Lower lobe of right lung (tissue), 2 donors: ENCODE measurements at places on chromosomes 11 and 22.

DNA sequence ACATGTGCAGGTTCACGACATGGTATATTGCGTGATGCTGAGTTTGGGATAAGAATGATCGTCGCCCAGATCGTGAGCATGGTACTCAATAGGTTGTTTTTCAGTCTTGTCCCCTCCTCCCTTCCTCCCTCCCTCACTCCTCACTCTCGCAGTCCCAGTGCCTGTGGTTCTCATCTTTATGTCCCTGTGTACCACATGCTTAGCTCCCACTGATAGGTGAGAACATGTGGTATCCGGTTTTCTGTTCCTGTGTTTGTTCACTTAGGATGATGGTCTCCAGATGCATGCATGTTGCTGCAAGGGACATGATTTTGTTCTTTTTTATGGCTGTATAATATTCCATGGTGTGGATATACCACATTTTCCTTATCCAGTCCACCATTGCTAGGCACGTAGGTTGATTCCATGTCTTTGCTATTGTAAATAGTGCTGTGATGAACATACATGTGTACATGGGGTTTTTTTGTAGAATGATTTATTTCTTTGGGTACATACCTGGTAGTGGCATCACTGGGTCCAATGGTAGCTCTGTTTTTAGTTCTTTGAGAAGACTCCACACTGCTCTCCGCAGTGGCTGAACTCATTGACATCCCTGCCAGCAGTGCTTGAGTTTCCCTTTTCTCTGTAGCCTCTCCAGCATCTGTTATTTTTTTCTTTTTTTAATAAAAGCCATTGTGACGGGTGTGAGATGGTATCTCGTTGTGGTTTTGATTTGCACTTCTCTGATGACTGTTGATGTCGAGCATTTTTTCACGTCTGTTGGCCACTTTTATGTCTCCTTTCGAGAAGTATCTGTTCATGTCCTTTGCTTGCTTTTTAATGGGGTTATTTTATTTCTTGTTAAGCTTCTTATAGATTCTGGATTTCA lies 16.4 kb downstream of the ZBED4 start:
- no peak for DNase-seq

DNA sequence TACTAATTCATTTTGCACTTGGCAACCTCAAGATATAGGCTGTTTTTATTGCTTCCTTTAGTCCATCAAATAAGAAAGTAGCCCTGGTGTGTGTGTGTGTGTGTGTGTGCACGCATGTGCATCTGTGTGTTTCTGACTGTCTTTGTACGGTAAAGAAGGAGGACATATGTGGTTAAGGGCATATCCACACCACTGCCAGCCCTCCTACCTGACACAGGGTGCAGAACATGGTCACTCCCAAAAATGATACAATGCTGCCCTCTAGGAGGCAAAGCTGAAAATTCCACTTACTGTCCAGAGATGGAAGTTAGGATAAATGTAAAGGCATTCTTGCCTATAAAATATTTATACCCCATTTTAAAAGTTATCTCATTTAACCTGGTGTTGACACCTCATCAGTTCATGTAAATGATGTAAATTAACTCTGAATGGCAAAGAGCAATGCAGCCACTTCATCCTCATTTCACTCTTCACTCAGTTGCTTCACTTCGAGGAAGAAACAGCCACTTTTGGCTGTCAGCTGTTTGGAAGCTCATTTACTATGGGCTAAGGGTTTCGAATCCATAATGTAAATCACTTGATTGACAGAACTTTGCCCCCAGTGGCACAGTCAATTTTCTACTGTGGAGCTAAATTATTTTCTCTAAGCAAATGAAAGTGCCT lies 83.1 kb upstream of the MTNR1B start:
- no peak for DNase-seq

DNA sequence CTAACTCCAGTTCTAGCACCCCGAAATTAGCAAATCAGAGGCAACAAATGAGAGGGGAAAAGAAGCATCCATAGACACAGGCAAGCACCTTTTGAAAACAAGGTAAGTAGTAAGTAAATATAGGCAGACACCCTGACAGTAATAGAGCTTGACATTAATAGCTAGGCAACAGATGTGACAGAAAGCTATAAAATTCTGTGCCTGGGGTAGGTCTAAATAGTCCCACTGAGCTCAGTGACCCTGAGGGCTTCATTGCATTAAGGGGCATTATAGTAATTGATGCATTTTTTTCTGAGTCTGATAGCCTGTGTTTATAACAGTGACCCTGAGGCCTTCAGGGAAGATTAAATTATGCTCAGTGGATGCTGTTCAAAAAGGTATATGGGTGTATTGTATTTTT lies 197.1 kb downstream of the HIPK3 start:
- no peak for DNase-seq

DNA sequence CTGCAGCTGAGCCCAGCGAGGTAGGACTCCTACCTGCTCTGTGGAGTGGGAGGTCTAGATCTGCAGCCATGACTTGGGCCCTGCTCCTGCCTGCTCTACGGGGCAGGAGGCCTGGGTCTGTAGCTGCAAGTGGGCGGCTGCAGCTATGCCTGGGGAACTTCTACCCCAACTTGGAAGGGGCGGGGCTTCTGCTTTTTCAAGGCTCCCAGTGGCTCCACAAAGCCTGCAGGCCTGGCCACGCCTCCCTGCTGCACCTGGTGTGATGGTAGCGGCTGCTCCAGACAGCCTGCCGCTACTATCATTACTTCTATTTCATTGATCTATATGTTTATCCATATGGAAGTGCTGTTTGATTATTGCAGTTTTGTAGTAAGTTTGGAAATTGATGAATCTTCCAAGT lies 121.2 kb downstream of the NELL1 start:
- no peak for DNase-seq

DNA sequence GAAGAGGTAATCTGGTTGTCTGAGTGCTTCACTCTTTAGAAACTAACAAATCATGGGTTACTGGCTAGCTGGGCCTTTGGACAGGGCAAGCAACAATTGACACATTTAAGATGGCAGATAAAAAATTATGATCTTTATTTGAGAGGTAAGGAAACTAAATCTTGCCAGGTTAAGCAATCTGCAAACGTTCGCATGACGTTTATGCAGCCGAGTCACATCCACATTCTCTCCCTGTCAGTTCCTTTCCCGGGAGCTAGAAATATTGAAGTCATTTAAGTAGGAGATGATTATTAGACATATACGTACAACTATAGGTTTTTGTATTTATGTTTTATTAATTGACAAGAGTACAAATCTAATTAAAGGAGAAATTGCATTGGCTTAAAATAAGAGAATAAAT lies 57.4 kb upstream of the RCN1 start:
- no peak for DNase-seq

GRCh38 chr22:43859621-43860020 lies 2.7 kb downstream of the SULT4A1 start:
- no peak for DNase-seq

DNA sequence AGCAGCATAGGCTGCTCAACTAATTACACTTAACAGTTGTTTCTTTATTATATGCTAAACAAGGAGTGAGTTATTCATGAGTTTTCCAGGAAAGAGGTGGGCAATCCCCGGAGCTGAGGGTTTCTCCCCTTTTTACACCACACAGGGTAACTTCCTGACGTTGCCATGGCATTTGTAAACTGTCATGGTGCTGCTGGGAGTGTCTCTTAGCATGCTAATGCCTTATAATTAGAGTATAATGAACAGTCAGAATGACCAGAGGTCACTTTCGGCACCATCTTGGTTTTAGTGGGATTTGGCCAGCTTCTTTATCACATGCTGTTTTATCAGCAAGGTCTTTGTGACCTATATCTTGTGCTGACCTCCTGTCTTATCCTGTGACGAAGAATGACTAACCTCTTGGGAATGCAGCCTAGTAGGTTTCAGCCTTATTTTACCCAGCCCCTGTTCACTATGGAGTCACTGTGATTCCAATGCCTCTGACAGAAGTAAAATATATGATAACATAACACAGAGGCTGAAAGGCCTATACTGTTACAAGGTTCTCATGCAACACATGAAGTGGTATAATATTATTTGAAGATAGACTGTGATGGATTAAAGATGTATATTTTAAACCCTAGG lies 41.3 kb upstream of the RDX start:
- DNase-seq, result no peak

DNA sequence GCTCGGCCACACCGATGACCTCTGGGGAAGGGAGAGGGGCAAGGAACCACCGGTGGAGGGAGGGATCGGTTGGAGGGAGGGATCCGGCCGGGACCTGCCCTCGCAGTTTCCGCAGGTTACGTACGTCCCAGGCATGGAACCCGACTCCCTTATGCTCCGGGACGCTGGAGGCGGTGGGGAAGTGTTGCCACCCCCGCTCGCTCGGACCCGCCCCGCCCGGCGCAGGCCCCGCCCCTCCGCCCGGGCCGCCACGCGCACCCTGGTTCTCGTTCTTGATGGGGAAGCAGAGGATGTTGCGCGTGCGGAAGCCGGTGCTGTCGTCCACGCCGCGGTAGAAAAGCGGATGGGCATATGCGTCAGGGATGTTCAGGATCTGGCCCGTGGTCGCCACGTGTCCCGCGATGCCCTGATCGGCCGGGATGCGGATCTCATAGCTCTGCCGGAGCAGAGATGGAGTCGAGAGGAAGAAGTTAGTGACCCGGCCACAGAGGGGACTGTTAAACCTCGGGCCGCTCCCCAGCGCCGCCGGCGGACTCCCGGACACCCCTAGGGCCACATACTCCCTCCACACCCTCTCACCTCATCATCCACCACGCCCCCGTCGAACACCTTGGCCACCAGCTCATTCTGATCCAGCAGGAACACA lies 89.8 kb downstream of the PDE2A start:
- DNase-seq, result peak; percentile 86

DNA sequence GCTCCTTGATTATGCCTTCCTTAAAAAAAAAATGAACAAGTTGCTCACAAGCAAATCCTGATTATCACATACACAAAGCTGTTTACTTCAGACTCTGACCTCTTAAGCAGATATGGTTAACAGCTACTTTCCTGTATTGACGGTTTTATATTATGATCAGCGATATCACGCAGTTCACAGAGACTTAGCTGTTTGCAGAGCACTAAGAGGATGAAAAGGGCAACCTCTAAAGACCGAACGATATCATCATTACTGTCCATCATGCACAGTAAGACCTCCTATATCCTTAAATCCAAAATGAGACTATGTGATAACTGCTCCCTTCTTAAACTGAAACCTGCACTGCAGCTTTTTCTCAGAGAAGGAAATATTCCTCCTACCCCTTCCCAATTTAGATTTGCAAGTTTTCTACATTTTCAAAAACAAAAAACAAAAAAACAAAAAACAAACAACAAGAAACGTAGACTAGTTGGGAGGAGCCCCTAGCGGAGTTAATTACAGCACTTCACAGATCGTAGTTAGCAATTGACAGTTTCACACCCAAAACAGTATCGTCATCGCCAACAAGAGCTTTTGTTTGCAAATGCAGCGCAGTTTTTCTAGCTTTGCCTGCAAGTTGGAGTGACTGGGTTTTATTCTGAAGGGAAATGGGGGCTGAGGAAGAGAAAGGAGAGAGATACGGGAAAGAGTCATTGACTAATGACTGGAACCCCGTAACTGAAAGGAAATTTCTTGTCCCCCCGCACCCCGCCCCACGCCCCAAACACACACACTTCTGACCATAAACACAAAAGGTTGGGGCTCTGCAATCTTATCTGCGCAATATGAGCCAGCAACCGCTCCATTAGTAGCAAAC lies 1.2 kb downstream of the DDX6 start:
- no peak for DNase-seq

GRCh38 chr11:13984616-13985450 lies 22.3 kb downstream of the SPON1 start:
- no peak for DNase-seq

GRCh38 chr11:94557421-94557820 lies 9.7 kb upstream of the PIWIL4 start:
- DNase-seq, result no peak

- DNase-seq, result no peak
These were observed 70.8 kb downstream of the NTM start for GRCh38 chr11:131441051-131441810.

- DNase-seq, result peak; percentile 38
These were observed 74.2 kb downstream of the MED15 start for GRCh38 chr22:20581503-20582170.

DNA sequence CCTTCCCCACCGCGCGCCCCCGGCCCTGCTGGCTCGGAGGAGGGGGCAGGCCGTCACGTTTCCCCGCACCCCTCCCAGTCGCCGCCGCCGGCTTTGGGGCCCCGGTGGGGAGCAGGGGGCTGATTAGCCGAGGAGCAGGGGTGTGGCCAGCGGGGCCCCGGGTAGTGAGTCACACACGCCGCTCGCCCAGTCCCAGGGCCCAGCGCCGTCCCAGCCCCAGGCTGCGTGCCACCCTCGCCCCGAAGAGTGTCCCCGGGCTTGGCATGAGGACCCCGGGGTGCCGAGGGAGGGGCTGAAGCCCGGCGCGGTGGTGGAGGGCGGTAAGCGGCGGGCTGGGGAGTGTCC lies 34.4 kb downstream of the PRDM11 start:
- DNase-seq, result peak; percentile 84

GRCh38 chr11:110200241-110200640 lies 96.2 kb downstream of the RDX start:
- DNase-seq, result no peak

DNA sequence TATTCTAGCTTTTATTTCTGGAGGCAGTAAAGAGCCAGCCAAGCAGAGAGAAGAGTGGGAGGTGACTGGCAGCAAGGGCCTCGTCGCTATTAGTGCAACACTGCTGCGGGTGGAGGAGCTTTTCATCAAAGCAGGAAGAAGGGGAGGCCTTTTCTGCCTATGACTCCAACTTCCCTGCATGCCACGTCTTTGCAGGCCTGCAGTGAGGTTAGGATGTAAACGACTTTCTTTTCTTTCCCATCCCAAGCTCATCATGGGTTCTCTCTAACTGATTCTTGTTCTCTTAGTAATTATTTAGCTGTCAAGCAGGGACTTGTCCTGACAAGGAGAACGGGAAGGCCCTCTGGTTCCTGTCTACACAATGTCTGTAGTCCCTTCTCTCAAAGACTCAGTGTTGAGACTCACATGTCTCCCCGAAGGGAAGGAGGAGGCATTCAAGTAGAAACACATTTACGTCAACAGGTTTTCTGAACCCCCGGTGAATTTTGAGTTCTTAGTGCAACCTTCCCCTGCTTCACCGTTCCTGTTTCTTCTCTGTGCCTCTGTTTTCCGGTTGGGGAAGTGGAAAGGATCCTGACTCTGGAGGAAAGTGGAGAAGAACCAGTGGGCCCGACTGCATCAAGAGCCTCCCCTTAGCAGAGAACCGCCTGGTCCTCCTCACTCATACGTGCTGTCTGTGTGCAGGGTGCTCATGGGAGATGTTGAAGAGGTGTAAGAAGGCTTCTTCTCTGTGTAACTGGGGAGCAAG lies 56.9 kb downstream of the PACS1 start:
- DNase-seq, result peak; percentile 50

DNA sequence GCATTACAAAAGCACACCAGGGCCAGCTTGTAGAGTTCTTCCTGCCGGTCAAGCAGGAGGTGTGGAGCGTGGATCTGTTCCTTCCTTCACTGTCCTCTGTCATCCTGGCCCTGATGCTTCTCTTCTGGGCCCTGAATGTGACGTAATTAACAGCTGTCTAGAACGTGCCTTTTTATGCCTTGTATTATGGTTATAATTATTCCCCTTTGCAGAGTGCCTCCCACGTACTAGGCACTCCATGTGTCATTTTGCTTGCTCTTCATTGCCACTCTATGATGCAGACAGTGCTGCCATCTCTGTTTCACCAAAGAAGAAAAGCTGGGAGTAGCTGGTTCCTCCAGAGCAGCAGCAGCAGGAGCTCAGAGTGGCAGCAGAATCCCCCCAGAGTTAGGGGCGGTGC lies 132.1 kb upstream of the TTC12 start:
- no peak for DNase-seq
